ENCODE measurements at places on chromosomes 1 and 21. TPM values are rescaled to one million over a fixed set of nuclear protein-coding genes. Genes with fewer than 3 reads are reported as not detected.
A peak's percentile ranks its signal among the peaks of the same experiment; 100 is the strongest.

GRCh38 chr1:118918940-118919259 lies 69.2 kb downstream of the TBX15 start:
- no peak for DNase-seq
- H3K36me3 ChIP-seq = no peaks in the 10 kb centered on the region
- H3K4me3 ChIP-seq = no peak overlapping the region
- no peak overlapping the region for H3K27ac ChIP-seq
- H3K4me1 ChIP-seq = no peaks in the 10 kb centered on the region

DNA sequence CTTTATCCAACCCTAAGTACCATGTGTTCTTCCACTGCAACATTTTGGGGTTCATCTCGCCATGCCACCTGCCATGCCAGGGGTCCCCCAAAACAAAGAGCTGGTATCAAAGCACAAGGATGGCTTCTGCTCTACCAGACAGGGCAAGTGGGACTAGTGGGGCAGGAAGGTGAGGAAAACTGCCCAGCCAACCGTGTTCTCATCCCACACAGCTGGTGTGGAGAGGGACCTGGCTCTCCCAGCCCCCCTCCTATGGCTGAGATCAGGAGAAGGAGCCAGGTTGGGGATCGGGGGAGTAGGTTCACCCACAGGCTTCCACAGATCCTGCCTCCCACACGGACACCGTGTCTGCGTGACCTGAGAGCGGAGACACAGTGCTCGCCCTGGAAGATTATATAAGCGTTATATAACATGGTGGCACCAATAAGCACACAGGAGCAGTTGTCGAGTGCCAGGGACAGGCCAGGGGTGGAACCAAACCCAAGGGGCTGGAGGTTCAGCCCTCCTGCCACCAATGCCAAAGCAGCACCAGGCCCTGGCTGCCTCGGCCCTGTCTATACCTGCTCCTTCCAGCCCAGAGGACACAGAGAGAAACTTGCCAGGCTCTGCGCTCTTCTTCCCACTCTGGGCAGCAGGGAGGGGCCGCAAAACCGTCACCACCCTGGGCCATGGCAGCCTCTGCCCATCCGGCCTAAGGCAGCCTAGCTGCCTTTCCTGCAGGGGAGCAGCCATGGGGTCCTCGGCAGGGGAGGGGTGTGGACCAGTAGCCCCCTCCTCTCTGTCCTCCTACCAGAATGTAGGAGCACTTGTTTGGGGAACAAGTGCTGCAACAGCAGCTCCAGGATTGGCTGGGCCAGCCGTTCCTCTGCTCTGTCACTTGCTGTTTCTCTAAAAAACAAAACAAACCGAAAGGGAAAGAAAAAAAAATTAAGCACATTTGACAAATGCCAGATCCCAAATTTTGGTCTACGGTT lies 43.5 kb downstream of the CD34 start:
- peaks cover 20% of the 10 kb centered on the region for H3K4me1 ChIP-seq
- H3K4me3 ChIP-seq = peak overlapping the region; percentile 74
- peaks cover 6% of the 10 kb centered on the region for H3K36me3 ChIP-seq
- H3K27ac ChIP-seq = no peak overlapping the region
- no peaks in the 10 kb centered on the region for H3K27me3 ChIP-seq

- no peak for DNase-seq
- no peak overlapping the region for H3K4me3 ChIP-seq
- H3K27me3 ChIP-seq = no peaks in the 10 kb centered on the region
- H3K36me3 ChIP-seq = no peaks in the 10 kb centered on the region
- H3K27ac ChIP-seq = no peak overlapping the region
These were observed 41.5 kb upstream of the LRRC8D start for GRCh38 chr1:89779151-89779940.

- no peak overlapping the region for H3K27ac ChIP-seq
- H3K4me3 ChIP-seq = no peak overlapping the region
- peaks cover 3% of the 10 kb centered on the region for H3K4me1 ChIP-seq
- no peak for DNase-seq
These were observed 145.5 kb upstream of the NRIP1 start for GRCh38 chr21:15210235-15210678.

ELAVL4 gene
- not detected for total RNA-seq

GRCh38 chr1:65009724-65010420 lies 43.5 kb upstream of the JAK1 start:
- no peaks in the 10 kb centered on the region for H3K27me3 ChIP-seq
- H3K36me3 ChIP-seq = no peaks in the 10 kb centered on the region
- H3K4me3 ChIP-seq = no peak overlapping the region

All from HCT116 (cell line).